ENCODE measurements at places on chromosomes 5 and 9.

DNA sequence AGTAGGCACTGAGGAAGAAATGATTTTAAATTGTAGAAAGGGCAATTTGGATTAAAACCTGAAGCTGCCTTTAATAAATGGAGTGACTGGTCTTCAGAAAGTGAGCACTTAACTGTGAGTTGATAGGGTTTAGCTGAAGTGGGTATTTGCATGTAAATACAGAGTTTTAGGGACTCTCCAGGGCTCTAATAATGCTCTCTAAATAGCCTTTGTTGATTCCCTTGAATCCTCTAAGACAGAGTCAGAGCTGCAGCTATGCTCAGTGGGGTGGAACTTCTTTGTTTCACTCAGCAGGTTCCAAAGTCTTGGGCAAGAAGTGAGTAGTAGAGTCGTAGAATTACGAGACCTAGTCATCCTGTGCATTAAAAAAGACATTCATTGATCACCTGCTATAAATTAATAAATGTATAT is 21.4 kb downstream of the GLRA1 start:
- no peak for DNase-seq

- no peak for DNase-seq
Measured at GRCh38 chr9:84068872-84069271, 88.3 kb downstream of the RMI1 start.

DNA sequence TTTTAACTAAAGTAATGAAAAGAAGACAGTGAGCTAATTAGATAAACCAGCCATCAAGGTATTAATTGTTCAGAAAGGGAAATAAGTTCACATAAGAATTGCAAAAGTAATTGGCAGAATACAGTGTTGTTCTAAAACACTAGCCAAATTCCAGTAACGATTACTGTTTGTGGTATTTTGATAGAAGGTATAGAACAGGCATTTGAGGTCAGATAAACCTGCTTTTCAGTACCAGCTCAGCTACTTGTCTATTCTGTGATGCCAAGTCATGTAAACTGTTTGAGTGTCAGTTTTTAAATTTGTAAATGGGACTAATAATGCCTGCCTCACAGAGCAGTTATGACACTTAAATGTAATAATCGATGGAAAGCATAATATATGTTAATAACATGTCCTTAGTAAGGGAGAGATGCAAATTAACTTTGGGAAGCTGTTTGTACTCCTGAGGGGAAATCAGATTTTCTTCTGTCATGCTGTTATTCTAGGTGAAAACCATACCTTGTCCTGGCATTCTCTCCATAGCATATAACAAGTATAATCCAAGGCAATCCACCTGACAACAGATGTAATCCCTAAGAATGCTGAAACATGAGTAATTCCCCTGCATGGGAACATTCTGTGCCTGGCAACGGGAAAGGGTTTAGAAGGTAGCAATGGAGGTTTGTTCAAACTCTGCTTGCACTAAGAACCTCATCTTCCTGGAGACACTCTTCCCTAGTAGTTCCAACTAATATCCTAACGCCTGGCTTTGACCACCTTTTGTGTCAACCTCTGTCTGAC is 509.5 kb upstream of the PAPPA start:
- DNase-seq, result no peak

- no peak for DNase-seq
Measured at GRCh38 chr9:94111446-94111845, 27.2 kb downstream of the PTPDC1 start.
